ENCODE measurements at places on chromosomes 1 and 21. TPM values are rescaled to one million over a fixed set of nuclear protein-coding genes. Genes with fewer than 3 reads are reported as not detected.

Gene KRTAP23-1
- not detected for total RNA-seq

- peak; percentile 83 for DNase-seq
Observed at GRCh38 chr1:111754984-111755330, 744 bp upstream of the DDX20 start.

GRCh38 chr1:183589874-183590243 lies 400 bp downstream of the NCF2 start:
- DNase-seq = no peak

- DNase-seq = no peak
Observed at GRCh38 chr1:145758116-145758515, 38.8 kb downstream of the CD160 start.

DNA sequence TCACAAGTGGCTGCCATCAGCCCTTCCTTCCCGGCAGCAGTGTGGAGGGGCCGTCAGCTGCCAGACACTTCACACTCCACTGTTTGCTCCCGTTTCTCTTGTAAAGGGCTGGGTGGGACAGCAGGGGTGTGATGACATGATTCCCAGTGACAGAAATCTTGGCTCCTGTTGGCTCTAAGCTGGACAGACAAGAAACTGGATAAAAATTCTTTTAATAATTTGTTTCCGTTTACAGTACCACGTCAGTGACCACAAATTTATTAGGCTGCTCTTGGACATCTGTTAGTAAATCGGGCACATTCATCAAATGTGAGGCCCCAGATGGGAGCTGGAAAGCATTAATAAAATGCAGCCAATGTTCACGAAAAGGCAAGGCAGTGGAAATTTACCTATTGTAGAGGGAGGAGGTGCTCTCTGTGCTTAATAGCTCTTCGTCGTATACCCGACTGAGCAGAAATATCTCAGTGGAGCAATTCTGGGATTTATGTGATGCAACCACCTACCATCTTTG lies 353.7 kb upstream of the GREM2 start:
- no peak for DNase-seq

Gene TNFRSF14
- total RNA-seq = 67.4 TPM

GRCh38 chr1:173863224-173864161 lies 4.3 kb downstream of the GAS5 start:
- no peak for DNase-seq

Gene CYP4Z1
- total RNA-seq = 1.3 TPM

GRCh38 chr1:150874455-150875196 lies 1.8 kb downstream of the ARNT start:
- DNase-seq = peak; percentile 68

DNA sequence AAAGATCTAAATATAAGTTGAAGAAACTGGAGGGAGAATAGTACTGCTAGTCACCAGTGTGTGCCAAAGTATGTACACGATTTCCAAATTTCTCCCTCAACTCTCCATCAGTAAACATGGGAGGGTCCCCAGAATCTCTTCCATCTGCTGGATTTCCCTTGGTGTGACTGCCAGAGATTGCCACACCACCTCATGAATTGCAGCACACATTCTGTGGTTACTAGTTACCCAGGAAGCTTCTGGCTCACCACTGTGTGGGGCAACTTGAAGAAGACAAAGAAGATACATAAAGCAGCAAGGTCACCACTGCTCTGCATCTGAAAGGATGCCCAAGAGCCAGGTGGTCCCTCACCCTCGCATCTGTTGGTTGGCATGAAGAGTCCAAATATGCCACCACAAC lies 191.7 kb upstream of the ESRRG start:
- no peak for DNase-seq

- no peak for DNase-seq
Observed at GRCh38 chr1:181499825-181500224, 16.5 kb downstream of the CACNA1E start.

DNA sequence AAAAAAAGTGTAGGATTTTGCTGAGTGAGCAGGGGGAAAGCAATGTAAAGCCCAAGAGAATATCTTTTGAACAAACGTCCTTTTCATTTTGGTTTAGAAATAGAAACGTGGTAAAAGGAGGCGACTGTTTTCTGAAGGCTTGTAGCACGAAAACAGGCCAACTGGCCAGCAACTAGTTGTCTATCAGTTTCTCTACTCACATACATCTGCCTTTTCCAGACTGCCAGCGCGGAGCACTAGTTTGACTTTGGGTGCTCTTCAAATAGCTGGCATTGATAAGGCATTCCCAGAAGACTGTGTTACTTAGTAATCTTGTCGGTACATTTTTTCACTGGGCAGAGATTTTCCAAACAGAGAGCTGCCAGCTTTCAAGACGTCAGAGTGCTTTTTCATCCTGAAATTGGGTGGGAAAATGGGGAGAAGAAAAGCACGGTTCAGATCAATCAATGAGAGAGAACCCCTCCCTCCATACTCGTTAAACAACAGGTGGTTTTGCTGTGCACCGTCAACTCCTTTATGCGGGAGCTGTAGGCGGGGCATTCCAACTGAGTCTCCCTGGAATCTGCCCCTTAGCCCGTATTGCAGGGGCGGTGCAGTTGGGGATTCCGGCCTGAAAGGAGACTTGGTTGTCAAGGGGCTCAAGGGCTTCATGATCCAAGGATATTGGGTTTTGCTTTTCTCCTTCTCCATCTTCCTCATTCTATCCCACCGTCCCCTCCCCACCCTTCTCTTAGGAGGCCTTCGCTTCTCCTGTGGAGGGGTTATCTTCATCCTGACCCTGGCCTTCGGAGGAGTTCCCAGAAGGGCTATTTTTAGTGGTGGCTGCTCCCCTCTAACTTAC lies 884 bp upstream of the LRRC8C start:
- no peak for DNase-seq

Gene LCE3D
- total RNA-seq = not detected

GRCh38 chr1:221169447-221169889 lies 290.2 kb downstream of the HLX start:
- no peak for DNase-seq

- no peak for DNase-seq
Observed at GRCh38 chr1:9241891-9242290, 7.3 kb downstream of the H6PD start.

GRCh38 chr1:24302209-24302611 lies 16.9 kb upstream of the GRHL3 start:
- peak; percentile 18 for DNase-seq

DNA sequence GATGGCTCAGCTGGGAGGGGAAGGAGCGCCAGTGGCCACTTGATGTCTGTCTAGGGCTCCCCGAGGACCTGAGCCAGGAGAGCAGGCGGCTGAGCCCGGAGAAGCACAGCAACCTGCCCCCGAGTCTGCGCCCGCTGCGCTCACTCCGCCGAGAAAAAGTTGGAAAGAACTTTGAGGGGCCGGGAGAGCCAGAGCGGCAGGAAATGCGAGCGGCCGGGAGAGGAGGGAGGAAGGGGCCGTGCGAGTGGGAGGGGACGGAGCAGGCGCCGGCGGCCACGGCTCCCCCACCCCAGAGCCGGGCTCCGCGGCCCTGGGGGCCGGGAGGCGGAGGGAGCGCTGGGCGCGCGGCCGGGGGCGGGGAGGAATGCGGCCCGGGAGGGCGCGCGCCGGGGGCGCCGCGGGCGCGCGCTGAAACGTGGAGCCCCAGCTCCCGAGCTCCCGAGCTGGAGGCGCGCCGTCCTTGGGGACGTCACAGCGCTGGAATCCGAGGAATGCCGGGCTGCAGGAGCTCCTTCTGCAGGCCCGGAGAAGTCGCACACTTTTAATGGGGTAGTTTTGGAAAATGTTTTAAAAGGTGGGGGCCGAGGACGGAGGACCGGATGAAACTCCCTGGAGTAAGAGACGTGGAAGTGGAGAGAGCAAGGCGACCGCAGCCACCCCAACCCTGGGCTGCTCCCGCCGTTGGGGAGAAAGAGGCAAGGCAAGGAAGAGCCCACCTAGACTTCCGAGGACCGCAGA lies at the start of gene PTPN14:
PTPN14 (minus strand) TSS at position 167 of the 738 bp plus-strand sequence. CDS start 86,799 bp downstream, outside the sequence.
- peak; percentile 98 for DNase-seq

DNA sequence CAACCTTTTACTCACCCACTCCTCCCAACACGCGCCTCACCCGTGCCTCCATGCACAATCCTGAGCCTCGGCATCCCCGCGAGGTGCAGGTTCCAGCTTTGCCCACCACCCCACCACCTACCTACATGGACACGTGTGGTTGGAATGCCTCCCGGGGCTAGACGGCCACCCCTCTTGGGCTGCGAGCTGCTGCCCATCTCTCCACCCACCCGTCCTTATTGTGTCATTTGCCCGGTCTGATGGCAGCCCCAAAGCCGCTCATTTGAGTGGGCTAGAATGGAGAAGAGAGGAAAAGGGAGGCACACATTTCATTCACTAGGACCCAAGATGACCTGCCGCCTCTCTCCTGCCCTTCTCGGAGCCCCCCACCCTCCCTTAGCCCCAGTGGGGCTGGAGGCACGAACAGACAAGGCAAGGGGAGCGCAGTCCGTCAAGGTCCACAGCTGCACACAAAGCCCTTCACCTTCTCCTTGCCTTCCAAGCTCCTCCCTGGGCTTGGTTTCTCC lies 785 bp downstream of the ZNF697 start:
- no peak for DNase-seq

GRCh38 chr21:45556645-45557615 lies 14.7 kb upstream of the SLC19A1 start:
- DNase-seq = no peak

DNA sequence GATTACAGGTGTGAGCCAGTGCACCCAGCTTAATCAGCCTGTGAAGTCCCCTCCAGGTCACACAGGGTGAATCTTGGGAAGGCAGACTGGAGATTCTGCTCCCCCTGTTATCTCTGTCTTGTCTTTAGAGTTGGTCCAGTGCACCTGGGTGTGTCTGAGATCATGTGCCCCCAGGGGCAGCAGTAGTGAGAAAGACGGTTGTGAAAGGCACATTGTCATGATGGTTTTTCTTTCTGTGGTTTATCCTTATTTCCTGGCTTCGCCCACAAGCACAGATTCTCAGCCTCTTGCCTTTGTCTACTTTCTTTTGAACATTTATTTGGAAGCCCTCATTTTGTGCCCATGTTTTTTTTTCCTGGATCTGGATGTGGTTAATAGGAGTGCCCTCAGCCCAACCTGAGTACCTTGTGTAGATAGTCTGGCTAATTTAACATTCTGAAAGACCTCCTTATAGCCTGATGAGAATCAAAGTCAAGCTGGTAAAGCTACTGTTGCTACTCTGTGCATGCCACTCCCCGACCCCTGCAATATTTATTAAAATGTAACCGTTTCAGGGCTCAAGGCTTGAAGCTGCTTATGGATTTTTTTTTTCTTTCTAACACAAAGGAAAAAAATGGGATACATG lies 23.7 kb downstream of the UCK2 start:
- DNase-seq = no peak

DNA sequence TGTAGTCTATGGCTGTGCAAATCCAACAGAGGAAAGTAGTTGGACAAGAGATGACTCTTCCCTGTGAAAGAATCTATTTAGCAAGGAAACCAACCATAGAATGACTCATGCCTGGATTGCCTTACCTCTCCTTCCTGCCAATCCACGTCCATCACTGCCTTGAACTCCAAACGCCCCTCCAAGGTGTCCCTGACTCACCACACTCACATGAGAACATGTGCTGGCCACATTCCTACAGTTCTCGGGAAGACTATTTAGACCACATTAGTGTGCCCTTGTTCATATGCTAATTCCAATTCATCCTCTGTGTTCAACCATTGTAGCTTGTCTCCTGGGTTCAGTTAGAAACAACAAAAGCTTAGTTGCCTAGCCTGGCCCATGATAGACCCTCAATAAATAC lies 157.3 kb downstream of the SLC30A10 start:
- no peak for DNase-seq

Data from lung (tissue), 17 donors.